ENCODE measurements at places on chromosomes 1 and 21.
A peak's percentile ranks its signal among the peaks of the same experiment; 100 is the strongest.

GRCh38 chr1:3105167-3105863, 36.3 kb downstream of the PRDM16 start:
- no peak for DNase-seq

DNA sequence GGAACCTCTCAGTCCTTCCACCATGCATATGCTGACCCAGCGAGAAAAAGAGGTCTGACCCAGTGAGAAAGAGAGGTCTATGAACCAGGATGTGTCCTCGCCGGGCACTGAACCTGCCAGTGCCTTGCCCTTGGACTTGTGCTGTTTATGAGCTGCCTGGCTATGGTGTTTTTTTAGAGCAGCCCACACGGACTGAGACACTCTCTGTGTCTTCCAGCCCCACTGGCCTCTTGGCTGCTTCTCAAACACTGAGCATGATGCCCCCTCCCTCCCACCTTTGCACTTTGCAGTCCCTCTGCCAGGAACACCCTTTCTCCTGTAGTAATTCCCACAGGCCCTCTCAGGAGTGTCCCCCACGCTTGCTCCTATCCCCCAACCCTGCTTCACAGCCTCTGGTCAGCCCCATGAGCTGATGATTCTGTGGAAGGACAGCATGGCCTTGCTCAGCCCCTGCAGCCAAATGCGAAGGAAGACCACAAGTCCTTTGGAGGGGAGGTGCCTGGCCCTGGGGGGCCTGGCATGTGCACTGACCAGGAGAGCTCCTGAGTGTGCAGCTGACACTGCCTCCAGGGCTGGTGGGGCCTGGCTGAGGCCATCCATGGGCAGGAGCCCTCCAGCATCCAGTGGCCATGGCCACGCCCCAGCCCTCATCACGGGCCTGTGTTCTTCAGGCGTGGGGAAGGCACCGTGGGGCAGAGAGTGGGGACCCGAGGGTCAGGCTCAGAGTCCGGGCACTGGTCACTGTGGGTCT, 23.8 kb downstream of the WNT3A start:
- peak; percentile 41 for DNase-seq

GRCh38 chr1:53023546-53023945, 38.5 kb upstream of the PODN start:
- no peak for DNase-seq

DNA sequence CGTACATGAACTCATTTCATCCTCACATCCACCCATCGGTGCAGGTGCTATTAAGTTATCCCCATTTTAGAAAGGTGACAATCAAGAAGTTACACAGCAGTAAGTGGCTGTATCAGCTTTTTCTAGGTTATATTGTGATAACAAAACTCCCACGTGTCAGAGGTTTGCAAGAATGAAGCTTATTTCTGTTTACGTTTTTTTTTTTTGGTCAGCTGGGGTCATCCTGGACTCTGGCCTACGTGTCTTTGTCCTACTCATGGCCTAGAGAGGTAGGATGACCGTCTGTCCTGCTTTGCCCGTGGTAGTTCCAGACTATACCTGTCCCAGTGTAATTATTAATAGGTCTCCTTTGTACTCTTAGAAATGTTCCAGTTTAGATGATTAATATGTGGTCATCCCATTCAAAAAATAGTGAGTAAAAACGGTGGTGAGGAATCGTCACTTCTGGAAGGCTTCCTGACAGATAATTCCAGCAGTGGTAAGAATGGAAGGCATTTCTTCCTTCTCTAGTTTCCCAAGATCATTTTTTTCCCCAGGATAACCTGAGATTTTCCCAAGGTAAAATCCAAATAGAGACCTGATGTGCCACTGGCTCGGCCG, 64.2 kb upstream of the KIF26B start:
- DNase-seq, result no peak

DNA sequence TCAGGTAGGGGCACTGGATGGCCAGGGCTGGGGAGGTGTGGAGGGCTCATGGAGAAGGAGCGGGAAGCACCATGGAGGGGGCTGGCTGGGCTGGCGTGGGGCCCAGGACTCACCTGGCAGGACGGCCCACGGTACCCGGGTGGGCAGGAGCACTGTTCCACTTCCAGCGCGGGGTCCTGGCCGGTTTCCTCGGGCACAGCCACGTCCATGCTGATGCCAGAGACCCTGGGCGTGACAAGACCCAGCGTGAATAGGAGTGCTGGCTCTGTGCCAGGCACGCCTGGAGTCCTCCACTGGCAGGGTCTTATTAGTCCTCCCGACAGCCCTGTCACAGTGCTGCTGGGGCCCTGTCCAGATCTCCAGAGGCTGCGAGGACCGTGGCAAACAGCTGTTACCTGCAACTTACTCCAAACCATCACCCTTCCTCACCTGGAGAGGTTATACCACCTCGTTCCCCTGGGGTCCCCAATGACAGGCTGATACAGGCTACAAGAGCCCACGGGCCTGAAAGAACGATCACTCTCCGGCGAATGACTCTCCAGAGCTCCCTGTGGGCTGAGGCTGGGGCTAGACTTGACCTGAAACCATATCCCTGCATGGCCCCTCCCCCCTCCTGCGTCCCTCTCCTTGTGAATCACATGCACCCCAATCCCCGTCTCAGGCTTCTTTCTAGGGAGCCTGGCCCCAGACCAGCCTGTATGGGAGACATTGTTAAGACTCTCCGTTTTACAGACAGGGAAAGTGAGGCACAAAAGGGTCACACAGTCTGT, 62.1 kb downstream of the HSPG2 start:
- no peak for DNase-seq
